ENCODE measurements at places on chromosomes 3 and 15. TPM values are rescaled to one million over a fixed set of nuclear protein-coding genes. Genes with fewer than 3 reads are reported as not detected.

Gene RNU6-1
- total RNA-seq = not detected

- no peak for DNase-seq
These were observed 430.4 kb upstream of the CCDC54 start for GRCh38 chr3:106946866-106947265.

DNA sequence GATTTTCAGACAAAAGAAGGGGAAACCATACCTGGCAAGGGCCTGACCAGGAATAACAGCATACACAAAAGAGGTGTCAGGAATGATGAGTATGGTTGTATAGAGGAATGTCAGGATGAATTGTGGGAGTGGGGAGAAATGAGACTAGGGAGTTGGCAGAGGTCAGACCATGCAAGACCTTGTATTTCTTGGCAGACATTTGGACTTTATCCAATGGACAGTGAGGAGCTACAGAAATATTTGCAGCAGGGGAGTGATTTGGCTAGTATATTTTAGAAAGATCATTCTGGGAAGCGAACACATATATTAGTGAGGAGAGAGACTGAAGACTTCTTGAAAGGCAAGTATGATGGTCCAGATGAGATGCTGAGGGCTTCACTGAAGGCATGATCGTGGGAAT, 25.4 kb upstream of the ALPK3 start:
- DNase-seq = no peak

DNA sequence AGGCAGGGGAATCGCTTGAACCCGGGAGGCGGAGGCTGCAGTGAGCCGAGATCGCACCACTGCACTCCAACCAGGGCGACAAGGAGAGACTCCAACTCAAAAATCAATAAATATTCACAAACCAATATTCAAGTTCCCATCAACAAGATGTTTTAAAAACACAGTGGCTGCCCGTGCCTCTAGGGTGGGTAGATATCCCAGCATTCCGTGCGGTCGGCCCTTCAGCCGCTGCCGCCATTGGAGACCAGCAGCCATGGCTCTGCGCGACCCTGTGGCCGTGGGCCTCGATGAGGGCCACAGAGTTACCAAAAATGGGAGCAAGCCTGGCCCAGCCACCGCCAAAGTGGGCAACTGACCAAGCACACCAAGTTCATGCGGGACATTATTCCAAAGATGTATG, 6.7 kb downstream of the ULK4 start:
- no peak for DNase-seq

DNA sequence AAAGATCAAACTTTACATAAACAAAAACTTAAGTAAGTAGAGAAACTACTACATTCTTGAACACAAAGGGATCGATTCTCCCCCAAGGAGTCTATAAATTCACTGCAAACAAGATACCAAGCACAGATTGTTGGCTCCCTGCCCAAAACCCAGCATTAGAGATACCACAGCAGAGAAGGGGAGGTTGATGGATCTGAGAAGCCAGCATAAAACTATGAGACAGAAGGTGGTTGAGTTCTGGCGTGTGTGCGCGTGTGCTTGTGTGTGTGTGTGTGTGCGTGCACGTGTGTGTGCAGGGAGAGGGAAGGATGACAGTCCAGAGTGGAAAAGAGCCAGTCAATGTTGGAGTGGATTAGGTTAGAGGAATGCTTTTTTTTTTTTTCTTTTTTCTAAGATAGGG, 143.2 kb upstream of the PRR20G start:
- DNase-seq = no peak

Measured in tibial nerve (tissue), 4 donors.